Body of pancreas (tissue), 4 donors: ENCODE measurements at places on chromosomes 7 and 10.

DNA sequence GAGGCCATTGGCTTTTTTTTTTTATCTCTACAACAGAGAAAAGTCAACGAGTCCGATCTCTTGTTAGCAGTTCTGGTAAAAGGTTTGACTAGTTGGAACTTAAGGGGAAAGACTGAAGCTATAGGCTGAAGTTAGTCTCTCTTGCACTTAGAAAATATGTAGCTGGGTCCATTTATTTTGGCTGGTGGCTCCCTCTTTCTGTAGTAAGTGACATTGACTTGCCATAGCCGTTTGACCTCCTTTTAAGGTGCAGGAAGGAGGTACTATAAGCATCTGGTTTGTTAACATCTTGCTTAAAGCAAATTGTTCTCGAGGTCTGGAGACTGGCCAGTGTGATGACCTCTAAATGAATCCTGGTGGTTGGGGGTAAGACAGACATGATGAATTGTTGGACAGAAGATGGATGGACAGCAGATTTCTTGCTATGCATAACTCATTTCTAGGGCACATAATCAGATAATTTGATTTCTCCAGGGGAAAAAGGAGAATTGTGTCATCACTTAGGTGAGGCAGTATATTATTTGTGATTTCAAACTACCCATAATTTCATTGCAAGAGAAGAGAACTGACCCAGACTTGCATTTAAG is 356.3 kb upstream of the GALNT17 start:
- DNase-seq = no peak

- no peak for DNase-seq
These were observed 155.8 kb downstream of the OAT start for GRCh38 chr10:124262971-124263370.

DNA sequence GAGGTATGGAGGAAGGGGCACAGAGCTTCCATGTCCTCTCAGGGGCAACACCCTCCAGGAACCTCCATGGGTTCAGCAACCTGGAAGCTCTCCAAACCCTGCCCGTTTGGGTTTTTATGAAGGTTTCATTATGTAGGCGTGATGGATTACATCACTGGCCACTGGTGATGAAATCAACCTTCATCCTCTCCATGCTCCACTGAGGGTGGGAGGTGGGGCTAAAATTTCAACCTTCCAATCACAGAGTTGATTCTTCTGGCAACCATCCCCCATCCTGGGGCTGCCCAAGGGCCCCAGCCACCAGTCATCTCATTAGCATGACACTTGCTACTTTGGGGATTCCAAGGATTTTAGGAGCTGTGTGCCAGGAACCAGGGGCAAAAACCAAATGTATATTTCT is 90.1 kb downstream of the TEX36 start:
- no peak for DNase-seq

DNA sequence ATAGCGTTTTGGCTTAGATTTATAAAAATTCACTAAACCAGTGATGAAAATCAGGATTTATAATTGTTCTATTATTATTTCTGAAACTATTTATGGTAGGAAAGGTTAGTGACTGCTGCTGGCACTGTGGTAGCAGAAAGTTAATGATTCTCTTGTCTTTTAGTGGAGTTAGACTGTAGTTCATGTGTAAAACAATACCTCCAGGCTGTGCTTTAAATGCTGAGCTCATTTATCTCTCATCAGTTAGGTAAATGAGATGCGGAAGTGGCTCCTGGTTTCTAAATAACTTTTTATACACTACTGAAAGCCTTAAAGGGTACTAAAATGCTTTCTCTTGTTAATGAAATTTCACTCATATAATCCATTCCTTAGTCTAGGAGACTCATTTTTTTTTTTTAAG is 326.8 kb upstream of the POT1 start:
- no peak for DNase-seq

GRCh38 chr10:100370714-100371481 is 23.9 kb downstream of the SCD start:
- DNase-seq = peak; percentile 59

DNA sequence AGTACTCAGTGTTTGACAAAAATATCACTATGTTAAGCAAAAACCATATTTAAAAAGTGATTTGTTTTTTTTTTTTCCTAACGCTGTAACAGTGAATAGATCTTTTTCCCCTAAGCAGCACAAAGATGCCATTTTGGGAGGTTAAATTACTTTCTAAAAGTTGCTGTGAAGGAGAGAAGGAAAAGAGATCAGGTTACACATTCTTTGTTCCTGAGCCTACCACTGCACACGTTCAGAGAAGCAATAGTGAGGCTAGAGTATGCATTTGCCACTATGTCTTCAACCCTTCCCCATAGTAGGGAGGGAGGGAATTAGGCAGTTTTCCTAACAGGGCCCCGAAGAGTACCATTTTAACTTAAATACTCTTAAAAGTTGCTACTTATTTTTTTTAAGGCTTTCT is 38.9 kb downstream of the BMPR1A start:
- DNase-seq = no peak

- DNase-seq = no peak
These were observed 1221.5 kb upstream of the SORCS1 start for GRCh38 chr10:108385963-108386362.

GRCh38 chr10:58241346-58241745 is 26.3 kb downstream of the IPMK start:
- DNase-seq = no peak

- no peak for DNase-seq
These were observed 14.1 kb downstream of the PDZD8 start for GRCh38 chr10:117360994-117361667.

DNA sequence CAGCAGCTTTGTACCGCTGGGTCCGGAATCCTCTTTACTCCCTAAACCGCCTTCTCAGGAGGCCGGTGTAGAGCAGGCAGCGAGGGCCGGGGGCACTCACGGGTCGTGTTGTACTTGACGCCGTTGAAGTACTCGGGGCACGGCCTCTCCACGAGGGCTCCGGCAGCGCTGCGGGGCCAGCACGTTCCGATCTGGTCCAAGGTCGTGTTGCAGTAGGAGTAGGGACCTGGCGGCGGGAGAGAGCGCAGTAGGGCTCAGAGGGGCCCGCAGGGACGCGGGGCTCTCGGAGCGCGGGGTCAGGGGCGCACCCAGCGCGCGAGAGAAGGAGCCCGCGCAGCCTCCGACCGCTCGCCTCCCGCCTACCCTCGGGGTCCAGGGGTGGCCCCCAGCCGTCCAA is 443 bp downstream of the CRHR2 start:
- DNase-seq = peak; percentile 43

DNA sequence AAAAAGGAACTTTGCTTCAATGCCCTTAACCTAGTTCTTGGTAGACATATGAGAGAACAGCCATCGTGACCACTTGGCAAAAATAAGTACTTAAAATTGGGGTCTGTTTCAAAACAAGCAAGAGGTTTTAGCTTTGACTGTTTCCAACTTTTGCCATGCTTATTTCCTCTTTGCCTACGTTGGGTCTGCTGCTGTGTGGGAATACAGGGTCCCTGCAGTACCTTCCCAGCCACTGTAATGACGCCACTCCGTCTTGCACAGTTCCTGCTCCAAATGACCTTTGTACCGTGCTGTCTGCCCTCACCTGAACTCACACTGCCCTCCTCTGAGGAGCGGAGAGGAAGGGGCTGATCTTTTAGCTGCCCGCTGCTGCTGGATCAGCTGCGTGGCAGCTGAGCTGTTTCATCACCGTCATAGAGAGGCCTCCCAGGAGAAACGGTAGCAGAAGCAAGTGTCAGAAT is 133.1 kb downstream of the MAPK8 start:
- DNase-seq = peak; percentile 72

- no peak for DNase-seq
These were observed 57.8 kb upstream of the MSRB2 start for GRCh38 chr10:23037561-23037960.

- DNase-seq = no peak
These were observed 40.3 kb upstream of the TRIM8 start for GRCh38 chr10:102603946-102604345.

DNA sequence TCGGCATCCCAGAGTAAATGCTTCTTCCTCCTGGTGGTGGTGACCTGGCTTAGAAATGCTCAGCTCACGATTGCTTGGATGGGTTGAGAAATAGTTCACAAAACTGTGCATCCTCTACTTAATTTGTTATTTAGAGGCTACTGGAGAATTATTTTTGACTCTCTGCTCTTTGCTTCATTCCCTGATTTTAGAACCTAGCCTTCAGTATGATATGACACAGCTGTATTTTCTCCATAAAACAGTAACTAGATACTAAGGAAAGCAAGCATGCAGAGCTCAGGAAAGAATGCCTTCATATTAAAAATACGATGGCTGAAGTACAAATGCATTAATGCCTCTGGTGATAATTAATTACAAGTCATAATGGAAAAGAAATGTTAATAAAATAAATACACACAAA is 602.0 kb upstream of the COBL start:
- DNase-seq = no peak

GRCh38 chr7:152711444-152711944 is 35.6 kb upstream of the XRCC2 start:
- DNase-seq = no peak

- DNase-seq = no peak
These were observed 51.1 kb downstream of the ASB13 start for GRCh38 chr10:5615316-5615715.

DNA sequence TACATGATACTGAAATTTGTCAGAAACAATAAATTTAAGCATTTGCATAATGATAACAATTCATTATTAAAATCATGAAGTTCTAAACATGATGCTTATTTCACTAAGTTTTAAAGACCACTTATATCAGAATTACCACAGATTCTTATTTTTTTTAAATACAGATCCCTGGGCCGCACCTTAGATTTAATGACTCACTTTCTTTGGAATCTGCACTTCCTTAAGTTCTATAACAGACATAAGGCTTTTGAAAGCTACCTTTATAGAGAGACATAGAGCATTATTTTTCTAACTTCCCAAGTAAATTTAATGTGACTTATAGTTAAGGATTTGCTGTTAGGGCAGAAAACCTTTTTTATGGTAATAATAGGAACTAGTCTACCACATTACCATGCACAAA is 214.9 kb downstream of the IPMK start:
- no peak for DNase-seq

- DNase-seq = no peak
These were observed 44.3 kb downstream of the AHR start for GRCh38 chr7:17342756-17343155.

DNA sequence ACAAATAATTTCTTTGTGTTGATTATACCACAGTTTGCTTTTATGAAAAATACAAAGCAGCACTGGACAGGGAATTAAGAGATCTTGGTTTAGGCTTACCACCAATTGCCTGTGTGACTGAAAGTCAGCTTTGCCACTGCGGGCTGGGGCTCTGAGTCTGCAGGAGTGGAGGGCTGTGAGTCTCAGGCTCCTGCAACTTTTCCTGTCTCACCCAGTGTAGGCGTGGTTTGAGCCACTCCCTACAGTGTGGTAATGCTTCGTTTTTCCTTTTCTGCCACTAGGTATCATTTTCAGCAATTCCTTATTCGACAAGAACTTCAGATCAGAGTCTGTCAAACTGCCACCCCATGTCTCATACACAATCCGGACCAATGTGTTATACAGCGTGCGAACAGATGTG is 180.6 kb downstream of the ABCA13 start:
- DNase-seq = no peak

- no peak for DNase-seq
These were observed 28.6 kb downstream of the DENND11 start for GRCh38 chr7:141673346-141673745.

DNA sequence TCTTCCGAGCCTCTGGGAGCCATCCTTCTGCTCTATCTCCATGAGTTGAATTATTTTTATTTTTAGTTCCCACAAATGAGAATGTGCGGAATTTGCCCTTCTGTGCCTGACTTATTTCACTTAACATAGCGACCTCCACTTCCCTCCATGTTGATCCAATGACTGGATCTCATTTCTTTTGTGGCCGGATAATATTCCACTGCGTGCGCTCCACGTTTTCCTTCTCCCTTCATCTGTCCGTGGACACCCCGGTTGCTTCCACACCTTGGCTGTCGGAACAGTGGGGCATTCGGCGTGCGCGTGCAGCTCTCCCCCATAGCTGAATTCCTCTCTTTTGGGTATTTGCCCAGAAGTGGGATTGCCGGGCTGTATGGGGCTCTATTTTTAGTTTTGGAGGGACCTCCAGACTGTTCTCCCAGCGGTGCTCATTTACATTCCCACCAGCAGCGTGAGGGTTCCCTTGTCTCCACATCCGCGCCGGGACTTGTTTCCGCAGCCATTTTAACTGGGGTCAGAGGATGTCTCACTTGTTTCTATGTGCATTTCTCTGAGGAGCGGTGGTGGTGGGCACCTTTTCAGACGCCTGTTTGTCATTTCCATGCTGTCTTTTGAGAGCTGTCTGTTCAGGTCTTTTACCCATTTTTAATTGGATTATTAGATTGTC is 51.0 kb upstream of the SUN1 start:
- DNase-seq = no peak

- DNase-seq = no peak
These were observed 39.0 kb downstream of the CDH23 start for GRCh38 chr10:71435571-71436267.

- no peak for DNase-seq
These were observed 704.0 kb upstream of the LRRN3 start for GRCh38 chr7:110386913-110387312.

DNA sequence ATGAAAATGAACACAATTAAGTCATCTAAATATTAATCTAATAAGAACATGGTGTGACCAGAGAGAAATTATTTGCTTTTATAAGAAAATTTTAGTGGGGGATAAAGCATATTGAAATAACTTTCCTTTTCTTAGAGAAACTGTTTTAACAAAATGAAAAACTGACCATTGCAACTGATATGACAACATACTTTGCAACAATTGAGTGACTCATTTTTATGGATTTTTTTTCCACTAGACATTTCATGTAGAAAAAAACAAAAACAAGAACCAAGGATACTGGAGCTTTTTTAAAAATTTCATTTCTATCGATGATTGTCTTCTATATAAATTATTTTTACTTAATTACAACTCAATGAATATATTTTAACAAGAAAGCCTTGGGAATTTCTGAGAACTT is 90.0 kb downstream of the C1GALT1 start:
- no peak for DNase-seq

DNA sequence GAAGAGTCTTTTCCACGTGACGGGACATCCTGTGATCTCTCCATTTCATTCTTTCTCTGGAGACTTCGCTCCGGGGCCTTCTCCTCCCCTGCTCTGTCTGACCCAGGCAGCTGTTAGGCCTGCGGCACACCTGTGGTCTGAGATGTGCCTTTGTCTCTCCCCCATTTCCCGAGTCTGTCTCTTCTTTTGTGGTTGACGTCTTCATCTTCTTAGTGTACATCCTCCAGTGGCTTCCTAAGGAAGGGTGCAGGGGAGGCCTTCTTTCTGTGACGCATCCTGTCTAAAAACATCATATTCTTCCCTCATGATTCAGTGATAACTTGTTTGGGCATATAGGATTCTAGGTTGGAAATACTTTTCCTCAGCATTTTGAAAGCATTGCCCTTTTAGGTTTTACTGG is 17.2 kb upstream of the ATP6V0E2 start:
- DNase-seq = no peak

GRCh38 chr7:134694299-134694698 is 47.6 kb downstream of the BPGM start:
- no peak for DNase-seq

DNA sequence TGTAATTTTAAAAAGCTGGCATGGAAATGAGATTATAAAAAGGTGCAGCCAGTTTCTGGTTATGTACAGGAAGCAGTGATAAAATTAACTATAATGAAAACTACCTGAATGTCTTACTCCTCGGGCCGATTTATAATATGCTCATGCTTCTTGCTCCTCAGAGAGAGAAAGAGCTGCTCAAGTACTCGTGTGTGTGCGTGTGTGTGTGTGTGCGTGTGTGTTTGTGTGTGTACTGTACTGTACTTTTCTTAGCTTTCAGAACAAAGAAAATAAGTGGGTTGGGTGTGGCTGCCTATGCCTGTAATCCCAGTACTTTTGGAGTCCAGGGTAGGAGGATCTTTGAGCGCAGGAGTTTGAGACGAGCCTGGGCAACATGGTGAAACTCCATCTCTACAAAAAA is 96.6 kb upstream of the NMT2 start:
- DNase-seq = no peak
